HCT116 (cell line): ENCODE measurements at places on chromosomes 2 and 18.

GRCh38 chr2:96888072-96889011 is 18.5 kb upstream of the SEMA4C start:
- DNase-seq, result no peak

GRCh38 chr2:219430633-219431615 is 3.7 kb upstream of the SPEG start:
- no peak for DNase-seq

GRCh38 chr2:187169864-187170263 is 278.2 kb downstream of the CALCRL start:
- no peak for DNase-seq

DNA sequence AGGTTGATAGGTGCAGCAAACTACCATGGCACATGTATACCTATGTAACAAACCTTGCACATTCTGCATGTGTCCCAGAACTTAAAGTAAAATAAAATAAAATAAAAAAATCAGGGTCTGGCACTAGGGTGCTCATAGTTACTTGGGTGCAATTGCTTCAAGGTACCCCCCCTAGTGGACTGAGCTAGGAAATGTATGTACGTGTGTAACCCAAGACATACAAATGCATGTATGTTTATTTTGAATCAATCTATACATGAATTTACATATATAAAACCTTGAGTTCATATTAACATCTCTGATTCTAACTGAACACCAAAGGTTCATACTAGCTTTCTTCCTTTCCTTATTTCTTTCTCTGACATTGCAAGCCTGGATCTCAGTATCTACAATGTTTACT is 51.5 kb downstream of the USP37 start:
- peak; percentile 23 for DNase-seq

GRCh38 chr2:200199576-200200263 is 106.8 kb upstream of the SPATS2L start:
- no peak for DNase-seq

DNA sequence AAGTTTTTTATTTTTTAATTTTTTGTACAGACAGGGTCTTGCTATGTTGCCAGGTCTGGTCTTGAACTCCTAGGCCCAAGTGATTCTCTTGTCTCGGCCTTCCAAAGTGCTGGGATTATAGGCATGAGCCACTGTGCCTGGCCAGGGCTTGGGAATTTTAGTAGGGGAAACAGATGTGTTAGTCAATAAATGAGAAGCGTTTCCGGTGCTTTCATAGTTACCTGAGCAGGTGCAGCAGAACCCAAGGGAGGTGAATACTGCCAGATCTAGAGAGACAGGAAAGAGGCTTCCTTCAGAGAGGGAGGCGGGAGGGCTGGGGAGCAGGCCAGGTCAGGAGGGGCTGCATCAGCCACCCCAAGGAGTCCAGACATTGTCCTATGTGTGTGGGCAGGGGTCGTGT is 30.5 kb upstream of the IMPA2 start:
- DNase-seq, result no peak

DNA sequence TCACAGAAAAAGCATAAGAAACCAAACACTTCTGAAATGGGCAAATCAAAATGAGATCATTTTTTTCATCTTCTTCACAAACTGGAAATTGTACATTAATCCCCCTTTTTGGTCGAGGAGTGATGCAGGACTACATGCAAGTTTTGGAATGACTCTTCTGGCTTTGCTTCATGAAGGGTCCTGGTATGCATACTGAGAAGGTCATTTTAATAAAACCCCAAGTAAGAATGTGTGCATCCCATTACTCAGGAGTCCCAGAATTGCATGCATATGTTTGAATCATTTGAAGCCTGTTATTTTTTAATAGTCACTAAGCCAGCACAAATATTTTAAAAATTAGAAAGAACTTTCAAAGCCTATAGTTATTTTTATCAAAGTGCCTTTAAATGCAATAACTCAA is 16.7 kb upstream of the EHBP1 start:
- no peak for DNase-seq

- DNase-seq, result no peak
Measured at GRCh38 chr2:20487030-20487391, 40.1 kb downstream of the RHOB start.

DNA sequence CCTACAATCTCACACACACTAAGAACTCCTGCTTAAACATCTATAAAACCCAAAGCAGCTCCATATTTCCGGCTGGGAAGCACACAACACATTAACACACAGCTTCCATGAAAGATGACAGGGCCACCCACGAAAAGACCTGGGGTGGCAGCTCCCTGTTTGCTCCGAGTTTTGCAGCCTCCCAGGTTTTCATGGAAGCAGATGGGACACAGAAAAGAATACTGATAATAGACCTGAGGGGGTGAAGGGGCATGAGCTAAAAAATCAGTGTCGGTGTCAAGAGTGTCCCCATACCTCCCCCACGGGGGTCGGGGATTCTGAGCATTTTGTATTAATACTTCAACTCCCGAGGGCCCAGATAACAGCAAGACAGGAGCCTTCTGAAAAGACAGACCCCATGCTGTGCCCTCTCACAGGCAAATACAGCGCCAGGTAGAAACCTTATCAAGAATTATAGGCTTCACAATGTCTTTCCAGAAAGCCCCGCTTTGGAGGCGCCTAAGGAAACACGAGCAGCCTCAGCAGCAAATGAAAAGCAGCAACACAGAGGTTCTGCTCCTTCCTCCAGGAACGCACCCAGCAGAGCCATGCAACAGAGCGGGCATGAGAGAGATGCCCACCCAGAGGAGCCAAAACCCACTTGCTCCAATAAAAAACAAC is 50.5 kb downstream of the ZNF516 start:
- DNase-seq, result no peak

- DNase-seq, result no peak
Measured at GRCh38 chr2:237353215-237353614, 60.7 kb downstream of the COL6A3 start.

GRCh38 chr2:224449212-224450147 is 47.6 kb upstream of the FAM124B start:
- peak; percentile 47 for DNase-seq

GRCh38 chr2:120840795-120841487 is 105.3 kb downstream of the GLI2 start:
- DNase-seq, result no peak

DNA sequence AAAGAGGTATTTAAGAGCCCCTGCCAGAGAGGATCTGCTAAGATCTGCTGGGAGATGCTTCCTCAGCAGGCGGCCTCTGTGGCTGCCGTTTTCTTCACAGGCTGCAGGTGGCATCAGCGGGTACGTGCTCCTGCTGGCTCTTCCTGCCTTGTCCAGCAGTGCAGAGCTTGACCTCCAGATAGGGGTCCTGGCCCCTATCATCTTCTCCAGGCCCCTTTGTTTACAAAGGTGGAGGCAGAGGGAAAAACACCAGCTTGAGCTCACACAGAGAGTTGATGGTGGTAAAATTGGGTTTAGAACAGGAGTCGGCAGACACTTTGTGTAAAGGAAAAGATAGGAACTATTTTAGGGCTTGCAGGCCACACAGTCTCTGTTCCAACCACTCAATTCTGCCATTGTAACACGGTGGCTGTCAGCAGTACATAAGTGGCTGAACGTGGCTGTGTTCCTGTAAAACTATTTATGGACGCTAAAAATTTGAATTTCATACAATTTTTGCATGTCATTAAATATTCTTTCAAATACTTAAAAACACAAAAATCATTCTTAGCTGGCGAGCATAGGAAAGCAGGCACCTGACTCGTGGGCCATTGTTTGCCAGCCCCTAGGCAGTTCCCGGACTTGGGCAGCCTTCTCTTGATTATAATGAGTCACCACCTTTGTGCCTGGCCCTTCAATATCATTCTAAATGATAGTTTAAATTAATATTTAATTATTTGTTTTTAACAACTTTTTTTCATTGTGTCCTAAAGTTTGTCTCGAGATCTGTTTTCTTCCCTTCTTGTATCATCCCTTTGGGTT is 98.2 kb upstream of the B3GNT7 start:
- DNase-seq, result peak; percentile 10

- DNase-seq, result peak; percentile 52
Measured at GRCh38 chr2:201440182-201440581, 11.1 kb downstream of the TRAK2 start.

DNA sequence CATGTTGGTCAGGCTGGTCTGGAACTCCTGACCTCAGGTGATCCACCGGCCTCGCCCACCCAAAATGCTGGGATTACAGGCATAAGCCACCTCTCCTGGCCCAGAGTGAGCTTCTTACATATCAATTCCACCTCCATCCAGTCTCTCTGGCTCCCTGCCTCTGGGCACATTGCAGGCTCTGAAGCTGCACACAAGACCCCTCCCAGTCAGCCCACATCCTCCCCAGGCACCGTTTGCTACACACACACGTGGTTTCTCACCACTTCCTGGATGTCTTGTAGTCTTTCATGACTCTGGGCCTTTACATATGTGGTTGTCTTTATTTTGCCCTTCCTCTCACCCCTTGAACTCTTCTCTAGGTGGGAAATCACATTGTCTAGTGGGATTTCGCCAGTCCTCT is 64.0 kb upstream of the CABLES1 start:
- DNase-seq, result no peak

DNA sequence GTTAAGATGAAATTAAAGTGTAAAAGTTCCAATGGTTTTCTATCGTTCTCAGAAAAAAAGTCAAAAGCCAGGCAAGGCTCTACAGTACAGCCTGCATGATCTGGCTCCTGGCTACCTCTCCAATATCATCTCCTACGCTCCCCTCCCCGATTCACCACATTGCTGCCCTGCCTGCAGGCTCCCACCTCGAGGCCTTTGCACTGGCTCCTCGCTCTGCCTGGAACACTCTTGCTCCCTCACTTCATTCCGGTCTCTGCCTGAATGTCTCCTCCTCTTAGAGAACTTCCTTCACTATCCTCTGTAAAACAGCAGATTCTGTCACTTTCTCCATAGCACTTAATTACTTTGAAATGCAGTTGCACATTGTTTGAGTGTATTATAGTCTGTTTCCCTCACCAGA is 72.5 kb downstream of the KLF7 start:
- DNase-seq, result no peak

DNA sequence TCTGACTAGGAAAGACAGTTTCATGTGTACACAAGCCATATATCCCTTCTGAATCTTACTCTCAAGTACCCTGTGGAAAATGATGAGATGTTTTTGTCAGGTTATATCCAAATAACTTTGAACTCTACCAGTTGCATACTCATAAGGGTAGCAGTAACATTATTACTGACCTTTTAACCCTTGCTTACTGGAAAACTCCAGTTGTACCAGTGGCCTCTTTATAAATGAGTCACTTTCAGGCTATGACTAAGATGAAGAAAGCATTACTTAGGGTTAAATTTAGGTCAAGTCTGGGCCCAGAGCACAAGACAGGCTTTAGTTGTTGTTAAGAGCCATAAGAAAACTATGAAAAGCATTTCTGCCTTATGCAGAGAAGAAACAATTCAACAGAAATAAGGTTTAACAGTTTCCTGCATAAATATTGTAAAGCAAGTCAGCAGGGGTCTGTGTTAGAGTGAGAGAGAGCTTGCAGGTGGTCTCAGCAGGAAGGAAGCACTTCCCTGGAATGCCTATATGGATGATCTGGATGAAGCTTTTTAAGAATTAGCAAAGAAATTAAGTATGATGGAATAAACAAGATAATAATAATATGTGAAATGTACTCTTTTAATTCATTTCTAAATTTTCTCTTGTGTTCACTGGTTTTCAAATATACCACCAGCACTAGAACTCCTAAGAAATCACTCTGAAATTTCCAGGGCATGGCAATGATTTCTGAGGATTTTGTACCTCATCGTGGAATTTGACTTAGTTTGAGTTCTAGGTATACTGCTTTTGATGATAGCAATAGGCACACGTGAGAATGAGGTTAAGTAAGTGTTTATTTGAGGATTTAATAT is 126.6 kb downstream of the UBE2E3 start:
- peak; percentile 73 for DNase-seq

GRCh38 chr2:208112969-208113368 is 11.4 kb downstream of the CRYGD start:
- DNase-seq, result no peak

DNA sequence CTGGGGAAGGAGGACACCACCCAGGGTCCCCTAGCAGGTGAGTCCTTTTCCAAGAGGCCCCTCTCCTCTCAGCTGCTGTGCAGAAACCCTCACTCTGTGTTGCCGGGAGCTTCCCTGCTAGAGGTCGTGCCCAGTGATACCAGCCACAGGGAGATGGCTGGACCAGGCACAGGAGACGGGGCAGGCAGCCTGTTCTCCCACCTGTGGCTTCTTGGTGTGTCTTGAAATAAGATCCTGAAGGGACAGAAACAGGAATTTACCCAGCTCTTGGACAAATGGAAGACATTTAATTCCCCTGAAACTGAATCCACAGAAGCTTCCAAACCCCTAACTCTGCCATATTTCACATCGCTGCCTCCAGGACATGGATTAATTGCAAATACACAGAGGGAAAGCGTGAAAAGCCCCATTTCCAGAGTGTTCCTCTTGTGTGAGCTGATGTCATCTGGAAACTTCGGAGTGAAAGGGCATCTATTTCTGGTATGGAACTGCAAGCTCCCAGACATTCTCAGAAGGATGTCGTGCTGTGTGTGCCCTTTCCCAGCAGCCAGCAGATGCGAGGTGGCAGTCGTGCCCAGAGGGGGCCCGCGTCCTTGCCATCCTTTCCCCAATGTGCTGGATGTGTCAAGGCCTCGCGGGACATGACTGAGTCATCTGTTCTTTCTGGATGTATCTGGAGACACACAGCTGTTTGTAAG is 177.7 kb downstream of the SEPTIN10 start:
- no peak for DNase-seq

DNA sequence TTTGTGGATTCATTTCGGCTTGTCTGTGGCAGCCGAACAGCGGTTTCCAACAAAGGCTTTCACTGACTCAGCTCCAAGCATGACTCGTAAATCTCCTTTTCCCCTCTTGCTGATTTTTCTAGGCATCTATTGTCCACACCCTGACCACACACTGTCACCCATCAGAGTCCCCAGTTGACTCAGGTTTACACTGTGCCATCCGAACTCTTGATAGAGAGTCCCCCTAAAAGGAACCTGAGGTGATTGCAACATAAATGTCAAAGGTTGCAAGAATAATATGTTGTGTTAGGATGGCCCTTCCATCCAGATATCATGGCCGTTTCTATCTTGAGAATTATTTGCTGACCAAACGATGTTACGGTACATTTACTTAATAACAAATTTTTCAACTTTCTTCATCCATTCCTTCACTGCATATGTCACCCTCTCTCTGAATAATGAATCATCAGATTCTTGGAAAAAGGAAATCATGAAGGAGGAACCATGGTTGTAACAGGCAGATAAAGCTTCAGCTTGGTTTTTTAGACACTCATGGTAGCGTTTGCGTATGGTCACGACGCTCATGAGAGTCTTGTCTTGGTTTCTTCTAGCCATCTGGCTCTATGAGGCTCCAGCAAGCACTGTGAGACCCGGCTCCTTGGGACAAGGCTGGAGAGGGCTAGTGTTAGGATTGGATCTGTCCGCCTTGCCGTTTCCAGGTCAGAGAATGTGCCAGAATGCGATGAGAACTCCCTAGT is 72.1 kb downstream of the NPAS2 start:
- peak; percentile 65 for DNase-seq

DNA sequence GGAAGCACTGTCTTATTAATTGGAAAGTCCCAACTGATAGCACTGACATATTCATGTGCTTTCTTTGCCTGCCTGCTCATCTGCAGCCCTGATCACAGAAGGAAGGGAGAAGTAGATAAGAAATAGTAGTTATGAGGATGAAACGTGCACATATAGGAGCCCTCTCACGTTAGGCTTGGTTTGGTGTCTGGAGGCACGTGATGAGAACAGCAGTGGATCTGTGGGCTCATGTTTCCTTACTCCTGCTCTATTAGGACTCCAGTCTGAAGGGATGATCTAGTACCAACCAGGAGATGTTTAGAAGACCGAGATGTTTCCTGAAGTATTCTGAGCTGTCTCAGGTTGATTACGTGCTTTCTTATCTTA is 84.9 kb downstream of the MAP4K4 start:
- no peak for DNase-seq

- no peak for DNase-seq
Measured at GRCh38 chr18:79829136-79829854, 31.6 kb downstream of the KCNG2 start.

- DNase-seq, result no peak
Measured at GRCh38 chr2:152924722-152925121, 206.3 kb downstream of the ARL6IP6 start.
